ENCODE measurements at places on chromosomes 5 and 9. TPM values are rescaled to one million over a fixed set of nuclear protein-coding genes. Genes with fewer than 3 reads are reported as not detected.

Gene GRHPR
- 111 TPM for total RNA-seq

GRCh38 chr9:110807956-110808598 is 139.5 kb downstream of the MUSK start:
- H3K4me3 ChIP-seq, result no peak overlapping the region
- H3K36me3 ChIP-seq, result no peaks in the 10 kb centered on the region
- H3K27ac ChIP-seq, result no peak overlapping the region
- no peaks in the 10 kb centered on the region for H3K4me1 ChIP-seq

DNA sequence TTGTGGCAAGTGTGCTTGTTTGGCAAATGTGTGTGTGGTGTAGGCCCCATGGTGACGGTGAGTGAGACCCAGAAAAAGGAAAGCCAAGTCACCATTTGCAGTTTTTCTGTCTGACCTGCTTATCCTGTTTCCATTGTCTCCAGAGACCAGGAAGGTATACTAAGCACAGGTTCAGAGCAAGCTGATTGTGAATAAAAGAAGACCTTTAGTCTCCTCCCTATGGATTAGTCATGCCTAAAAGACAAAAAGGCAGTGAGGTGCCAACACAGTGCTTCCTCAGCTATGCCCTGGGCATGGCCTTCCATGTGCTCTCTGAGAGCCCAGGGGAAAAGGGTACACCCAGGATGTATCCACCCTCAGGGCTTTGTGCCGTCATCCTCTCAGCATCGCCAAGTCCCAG is 49.2 kb upstream of the SHOC1 start:
- H3K4me1 ChIP-seq, result no peaks in the 10 kb centered on the region
- H3K27me3 ChIP-seq, result no peaks in the 10 kb centered on the region
- no peaks in the 10 kb centered on the region for H3K36me3 ChIP-seq
- H3K4me3 ChIP-seq, result no peak overlapping the region

GRCh38 chr9:6959270-6960000 is 201.7 kb downstream of the KDM4C start:
- peaks cover 3% of the 10 kb centered on the region for H3K36me3 ChIP-seq
- no peaks in the 10 kb centered on the region for H3K4me1 ChIP-seq
- H3K27me3 ChIP-seq, result no peaks in the 10 kb centered on the region
- H3K27ac ChIP-seq, result no peak overlapping the region
- DNase-seq, result no peak
- H3K4me3 ChIP-seq, result peak overlapping the region; percentile 47

GRCh38 chr5:160511280-160511929 is 89.8 kb downstream of the PTTG1 start:
- H3K4me1 ChIP-seq, result peaks cover 15% of the 10 kb centered on the region
- DNase-seq, result peak; percentile 30
- no peak overlapping the region for H3K4me3 ChIP-seq
- no peaks in the 10 kb centered on the region for H3K36me3 ChIP-seq
- H3K27ac ChIP-seq, result no peak overlapping the region

DNA sequence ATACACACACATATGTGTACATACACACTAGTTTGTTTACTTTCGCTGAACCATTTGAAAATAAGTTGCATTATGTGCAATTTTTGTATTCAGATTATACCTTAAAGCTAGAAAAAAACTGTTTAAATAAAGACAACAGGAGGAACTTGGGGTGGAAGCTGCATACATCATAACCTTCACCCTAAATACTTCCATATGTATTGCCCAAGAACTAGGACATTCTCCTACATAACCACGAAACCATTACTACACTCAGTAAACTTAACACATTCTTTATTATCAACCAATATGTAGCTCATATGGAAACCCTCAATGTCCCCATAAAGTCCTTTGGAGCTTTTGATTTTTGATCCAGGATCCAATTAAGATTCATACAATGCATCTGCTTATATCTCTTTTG is 83.3 kb downstream of the GIN1 start:
- no peak overlapping the region for H3K27ac ChIP-seq
- H3K36me3 ChIP-seq, result no peaks in the 10 kb centered on the region
- DNase-seq, result no peak
- no peaks in the 10 kb centered on the region for H3K4me1 ChIP-seq

Gene HRCT1
- not detected for total RNA-seq

Gene F12
- total RNA-seq, result 2.7 TPM

Gene PCDHGB5
- 1.0 TPM for total RNA-seq

DNA sequence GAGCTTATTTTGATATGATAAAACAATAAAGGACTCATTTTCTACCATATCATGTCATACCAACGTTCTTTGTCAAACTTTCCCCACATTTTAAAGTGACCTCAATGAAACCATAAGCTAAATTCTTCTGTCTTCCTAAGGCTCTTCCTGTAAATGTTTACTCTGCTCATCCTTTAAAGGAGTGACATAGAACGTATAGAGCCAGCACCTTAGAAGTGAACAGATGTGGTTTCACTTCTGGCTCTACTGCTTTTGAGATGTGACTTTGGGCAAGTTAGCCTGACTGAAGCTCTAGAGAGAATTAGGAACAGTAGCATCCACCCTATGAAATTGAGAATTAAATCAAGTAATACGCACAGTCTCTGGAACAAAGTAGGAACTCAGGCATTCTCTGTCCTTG is 24.1 kb downstream of the SAR1B start:
- H3K36me3 ChIP-seq, result peaks cover 64% of the 10 kb centered on the region
- no peak overlapping the region for H3K4me3 ChIP-seq
- H3K27me3 ChIP-seq, result no peaks in the 10 kb centered on the region
- no peak overlapping the region for H3K27ac ChIP-seq
- H3K4me1 ChIP-seq, result peaks cover 4% of the 10 kb centered on the region
